Thymus (tissue), 14 donors: ENCODE measurements at places on chromosomes 12 and 14. TPM values are rescaled to one million over a fixed set of nuclear protein-coding genes. Genes with fewer than 3 reads are reported as not detected.

GRCh38 chr12:117284140-117284539 is 77.3 kb downstream of the NOS1 start:
- no peak for DNase-seq
- no peak overlapping the region for H3K4me3 ChIP-seq
- H3K27me3 ChIP-seq, result no peaks in the 10 kb centered on the region

- H3K36me3 ChIP-seq, result no peaks in the 10 kb centered on the region
- H3K4me3 ChIP-seq, result no peak overlapping the region
- H3K27me3 ChIP-seq, result no peaks in the 10 kb centered on the region
Observed at GRCh38 chr12:118361889-118362288, 10.8 kb downstream of the TAOK3 start.

- no peaks in the 10 kb centered on the region for H3K27me3 ChIP-seq
- no peaks in the 10 kb centered on the region for H3K36me3 ChIP-seq
- H3K4me3 ChIP-seq, result no peak overlapping the region
Observed at GRCh38 chr12:40058721-40059190, 47.1 kb downstream of the SLC2A13 start.

DNA sequence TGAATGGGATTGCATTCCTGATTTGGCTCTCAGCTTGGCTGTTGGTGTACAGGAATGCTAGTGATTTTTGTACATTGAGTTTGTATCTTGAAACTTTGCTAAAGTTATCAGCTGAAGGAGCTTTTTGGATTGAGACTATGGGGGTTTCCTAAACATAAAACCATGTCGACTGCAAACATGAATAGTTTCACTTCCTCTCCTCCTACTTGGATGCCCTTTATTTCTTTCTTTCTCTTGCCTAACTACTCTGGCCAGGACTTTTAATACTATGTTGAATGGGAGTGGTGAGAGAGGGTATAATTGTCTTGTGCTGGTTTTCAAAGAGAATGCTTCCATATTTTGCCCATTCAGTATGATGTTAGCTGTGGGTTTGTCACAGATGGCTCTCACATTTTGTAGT is 141.5 kb downstream of the CEP83 start:
- DNase-seq, result no peak
- H3K4me3 ChIP-seq, result no peak overlapping the region
- H3K27me3 ChIP-seq, result no peaks in the 10 kb centered on the region
- H3K36me3 ChIP-seq, result peaks cover 12% of the 10 kb centered on the region

DNA sequence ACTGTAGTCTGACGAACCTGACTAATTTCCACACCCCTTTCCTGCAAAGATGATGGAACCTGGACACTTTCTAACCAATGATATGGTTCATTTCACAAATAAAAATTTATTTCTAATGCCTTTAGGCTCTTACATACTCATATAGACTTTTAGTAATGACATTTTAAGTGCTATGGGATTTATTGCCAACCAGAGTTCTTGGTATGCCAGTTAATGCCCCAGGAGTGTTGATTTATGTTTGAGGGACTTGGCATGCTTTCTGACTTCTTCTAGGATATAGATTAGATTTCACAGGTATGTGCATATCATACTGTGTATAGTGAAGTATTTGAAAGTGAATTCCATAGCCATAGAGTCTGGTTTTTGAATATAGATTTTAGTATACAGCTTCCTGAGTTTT is 159.5 kb downstream of the CFAP54 start:
- H3K27ac ChIP-seq, result no peak overlapping the region
- H3K27me3 ChIP-seq, result no peaks in the 10 kb centered on the region
- no peaks in the 10 kb centered on the region for H3K4me1 ChIP-seq

- H3K36me3 ChIP-seq, result no peaks in the 10 kb centered on the region
- no peak overlapping the region for H3K27ac ChIP-seq
- DNase-seq, result no peak
Observed at GRCh38 chr12:47576289-47576945, 129.4 kb downstream of the RPAP3 start.

DNA sequence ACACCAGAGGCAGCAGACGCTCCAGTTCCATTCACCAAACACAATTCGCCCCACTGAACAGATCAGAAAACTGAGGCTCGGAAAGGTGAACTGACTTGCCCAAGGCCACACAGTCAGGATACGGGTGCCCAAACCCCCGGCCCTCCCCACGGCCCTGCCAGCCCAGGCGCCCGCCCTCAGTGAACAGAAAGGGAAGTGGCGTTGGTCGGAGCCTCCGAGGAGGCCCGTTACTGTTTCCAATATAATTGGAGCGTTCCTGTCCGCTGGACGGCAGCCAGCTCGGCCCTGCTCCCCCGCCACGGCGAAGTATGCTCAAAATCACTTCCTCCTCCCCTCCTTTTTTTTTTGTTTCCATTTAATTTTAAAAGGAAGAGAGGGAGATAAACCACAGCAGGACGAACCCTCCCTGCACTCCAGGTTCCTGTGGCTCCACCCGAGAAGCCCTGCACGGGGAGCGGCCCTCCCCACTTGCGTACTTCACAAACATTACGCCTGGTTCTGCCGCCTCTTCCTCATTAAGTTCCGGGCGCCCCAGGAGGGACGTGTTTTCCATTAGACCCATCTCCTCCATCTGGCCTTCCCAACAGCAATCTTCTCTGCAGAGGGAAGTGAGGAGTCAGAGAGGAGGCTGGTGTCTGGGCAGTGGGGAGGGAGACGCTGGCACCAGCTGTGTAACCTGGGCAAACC is 61.1 kb downstream of the NCOR2 start:
- H3K27me3 ChIP-seq, result no peaks in the 10 kb centered on the region
- DNase-seq, result no peak
- peaks cover 16% of the 10 kb centered on the region for H3K36me3 ChIP-seq
- no peak overlapping the region for H3K4me3 ChIP-seq
- H3K4me1 ChIP-seq, result peaks cover 84% of the 10 kb centered on the region

Gene HCAR2
- total RNA-seq, result 1.8 TPM

Gene KRT80
- 0.14 TPM for total RNA-seq

GRCh38 chr12:104313568-104314241 is 10.2 kb downstream of the EID3 start:
- H3K36me3 ChIP-seq, result peaks cover 36% of the 10 kb centered on the region
- no peak for DNase-seq
- no peaks in the 10 kb centered on the region for H3K27me3 ChIP-seq
- H3K4me3 ChIP-seq, result no peak overlapping the region

DNA sequence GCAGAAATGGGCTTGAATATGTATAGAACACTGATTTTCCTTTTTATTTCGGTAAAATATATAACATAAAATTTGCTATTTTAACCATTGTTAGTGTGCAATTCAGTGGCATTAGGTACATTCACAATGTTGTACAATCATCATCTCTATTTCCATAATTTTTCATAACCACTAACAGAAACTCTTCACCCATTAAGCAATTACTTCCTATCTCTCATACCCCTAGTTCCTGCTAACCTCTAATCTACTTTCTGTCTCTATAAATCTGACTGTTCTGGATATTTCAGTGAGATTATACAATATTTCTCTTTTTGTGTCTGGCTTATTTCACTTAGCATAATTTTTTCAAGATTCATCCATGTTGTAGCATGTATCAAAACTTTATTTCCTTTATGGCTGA is 8.9 kb upstream of the RNF212B start:
- DNase-seq, result no peak
- no peak overlapping the region for H3K4me3 ChIP-seq
- no peaks in the 10 kb centered on the region for H3K4me1 ChIP-seq

Gene GPR84
- 0.57 TPM for total RNA-seq
